ENCODE measurements at places on chromosomes 16 and 17.

DNA sequence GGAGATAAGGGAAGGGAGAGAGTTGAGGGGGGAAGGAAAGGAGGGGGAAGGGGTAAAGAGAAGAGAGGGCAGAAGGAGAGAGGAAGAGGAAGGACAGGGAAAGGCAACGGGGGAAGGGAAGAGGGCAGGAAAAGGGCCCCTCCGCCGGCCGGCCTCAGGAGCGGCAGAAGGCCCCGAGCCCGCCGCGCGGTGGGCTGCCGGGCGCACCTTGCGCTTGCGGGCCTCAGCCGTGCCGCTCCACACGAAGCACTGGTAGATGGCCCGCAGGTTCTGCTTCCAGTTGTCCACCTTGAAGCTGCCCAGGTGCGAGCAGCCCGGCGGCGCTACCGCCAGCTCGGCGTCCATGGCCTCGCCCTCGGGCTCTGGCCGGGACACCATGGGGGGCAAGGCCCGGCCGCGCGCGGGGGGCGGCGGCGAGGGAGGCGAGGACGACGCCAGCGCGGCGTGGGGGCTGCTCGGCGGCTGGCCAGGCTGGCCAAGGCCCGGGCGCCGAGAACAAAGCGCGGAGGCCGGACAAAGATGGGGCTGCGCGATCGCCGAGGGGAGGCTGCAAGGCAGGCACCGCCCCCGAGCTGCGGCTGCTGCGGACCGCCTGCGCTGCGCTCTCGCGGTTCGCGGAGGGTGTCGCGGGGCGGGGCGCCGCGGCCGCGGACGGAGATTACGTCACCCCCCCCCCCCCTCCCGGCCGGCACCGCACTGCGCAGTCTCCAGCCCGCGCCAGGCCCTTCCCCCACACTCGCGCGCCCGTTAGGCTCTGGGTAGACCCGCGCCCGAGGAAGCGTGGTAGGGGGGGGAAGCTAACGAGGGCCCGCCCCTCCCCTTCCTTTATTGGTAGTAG lies at the start of gene USP22:
USP22 (minus strand) TSS at position 554 of the 838 bp plus-strand sequence; CDS start at position 378, 176 bp downstream.
- DNase-seq: no peak

DNA sequence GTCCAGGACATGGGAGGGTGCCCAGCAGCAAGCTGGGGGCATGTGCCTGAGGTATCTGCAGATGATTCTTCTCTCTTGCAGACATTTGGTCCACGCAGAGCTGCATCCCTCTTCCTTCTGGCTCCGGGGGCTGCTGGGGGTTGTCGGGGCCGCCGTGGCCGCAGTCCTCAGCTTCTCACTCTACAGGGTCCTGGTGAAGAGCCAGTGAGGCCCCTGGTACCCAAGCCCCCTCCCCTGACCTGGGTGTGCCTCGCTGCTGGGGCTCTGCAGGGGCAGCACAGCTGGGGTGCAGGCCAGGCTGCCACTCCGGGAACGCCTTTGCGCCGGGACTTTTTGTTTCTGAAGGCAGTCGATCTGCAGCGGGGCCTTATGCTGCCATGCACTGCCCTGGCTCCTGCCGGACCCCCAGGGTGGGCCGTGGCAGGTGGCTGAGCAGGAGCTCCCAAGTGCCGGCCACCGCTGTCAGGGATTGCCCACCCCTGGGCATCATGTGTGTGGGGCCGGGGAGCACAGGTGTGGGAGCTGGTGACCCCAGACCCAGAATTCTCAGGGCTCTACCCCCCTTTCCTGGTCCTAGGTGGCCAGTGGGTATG lies 2.0 kb upstream of the RHBDL1 start:
- DNase-seq: no peak

GRCh38 chr17:51056813-51057510 lies 63.7 kb downstream of the SPAG9 start:
- DNase-seq: no peak

- DNase-seq: no peak
These were observed 12.0 kb upstream of the TEX2 start for GRCh38 chr17:64275016-64275415.

DNA sequence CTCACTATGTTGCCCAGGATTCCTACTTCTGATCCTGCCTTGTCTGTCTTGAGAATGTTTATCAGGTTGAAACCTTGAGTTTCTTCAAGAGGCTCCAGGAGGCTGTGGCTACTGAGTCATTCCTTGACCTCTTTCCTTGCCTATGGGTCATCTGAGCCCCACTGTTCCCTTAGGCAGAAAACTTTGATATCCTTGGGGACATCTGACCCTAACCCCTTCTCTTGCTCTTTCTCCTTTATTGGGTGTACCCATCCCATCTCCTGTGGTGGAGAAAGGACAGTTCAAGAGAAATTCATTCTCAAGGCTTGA lies 12.5 kb downstream of the ARL4D start:
- DNase-seq: no peak

DNA sequence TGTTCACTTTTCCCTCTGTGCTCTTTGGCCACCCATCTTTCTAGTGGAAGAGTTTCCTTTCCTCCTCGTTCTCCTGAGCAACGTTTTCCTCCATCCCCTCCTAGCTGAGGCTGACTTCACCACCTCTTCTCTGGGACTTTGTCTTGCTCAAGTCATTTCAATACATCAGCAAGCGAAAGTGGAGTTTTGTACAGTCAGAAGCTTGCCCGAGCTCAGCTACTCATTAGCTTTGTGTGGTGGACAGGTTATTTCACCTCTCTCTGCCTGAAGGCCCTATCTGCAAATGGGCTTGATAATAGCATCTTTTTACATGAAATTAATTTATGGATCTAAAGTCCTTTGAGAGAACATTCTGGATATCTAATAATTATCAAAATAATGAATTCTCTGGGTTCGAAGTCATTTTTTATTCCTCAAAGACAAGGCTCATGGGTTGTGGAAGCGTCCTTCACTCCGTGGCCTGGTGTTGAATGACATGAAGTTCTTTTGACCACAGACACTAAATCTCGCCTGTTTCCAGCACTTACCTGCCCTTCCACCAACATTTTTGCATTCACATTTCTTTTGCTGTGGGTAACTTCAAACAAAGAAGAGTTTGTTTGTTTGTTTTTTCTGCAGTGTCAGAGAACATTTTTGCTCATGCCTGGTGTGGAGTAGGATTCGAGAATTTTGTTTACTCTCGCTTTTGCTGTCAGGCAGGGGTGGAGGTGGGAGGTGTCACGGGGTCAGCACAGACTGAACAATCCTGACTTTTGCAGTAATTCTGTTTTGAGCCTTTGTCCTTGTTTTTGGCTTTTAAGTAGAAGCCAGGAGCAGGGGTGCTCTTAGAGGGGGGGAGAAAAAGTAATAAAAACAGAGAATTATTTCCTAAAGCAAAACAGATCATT lies 155.0 kb upstream of the CACNG5 start:
- DNase-seq: no peak

- DNase-seq: no peak
These were observed 97.1 kb downstream of the CDH11 start for GRCh38 chr16:65024767-65025178.

DNA sequence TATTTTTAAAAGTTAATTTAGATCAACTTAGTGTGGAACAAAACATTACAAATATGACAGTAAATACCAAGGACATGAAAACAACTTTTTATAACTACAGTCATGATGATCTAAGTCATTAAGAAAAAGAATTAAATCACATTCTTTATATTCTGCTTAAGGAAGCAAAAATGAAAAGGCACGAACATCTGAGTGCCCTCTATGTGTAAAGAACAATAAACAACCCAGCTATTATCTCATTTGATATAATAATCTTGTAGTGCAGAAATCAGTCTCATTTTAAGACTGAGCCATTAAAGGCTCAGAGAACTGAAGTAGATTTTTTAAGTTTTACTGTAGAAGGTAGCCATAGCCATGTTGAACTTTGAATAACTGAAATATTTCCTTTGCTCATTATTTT lies 13.4 kb downstream of the MYO1D start:
- DNase-seq: no peak

DNA sequence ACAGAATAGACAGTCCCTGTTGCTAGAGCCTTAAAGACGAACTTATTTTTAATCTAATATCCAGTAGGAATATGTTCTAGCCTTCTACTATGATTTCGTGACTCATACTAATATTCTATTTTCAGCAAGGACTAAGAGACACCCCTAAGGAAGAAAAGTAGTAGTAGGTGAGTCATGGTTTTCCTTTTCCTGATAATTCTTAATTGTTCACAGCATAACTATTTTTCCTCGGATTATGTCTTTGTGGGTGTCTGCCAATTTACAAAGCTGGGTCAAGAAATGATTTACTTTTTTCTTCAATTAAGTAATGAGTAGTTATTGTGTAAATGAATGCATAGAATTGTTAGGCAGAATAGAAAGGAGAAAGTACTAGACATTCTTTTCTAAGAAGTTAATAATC lies 292.2 kb downstream of the TOX3 start:
- no peak for DNase-seq

- no peak for DNase-seq
These were observed 112.1 kb downstream of the UTP18 start for GRCh38 chr17:51372345-51373004.

- DNase-seq: no peak
These were observed 679.4 kb downstream of the TOX3 start for GRCh38 chr16:51867386-51868065.

DNA sequence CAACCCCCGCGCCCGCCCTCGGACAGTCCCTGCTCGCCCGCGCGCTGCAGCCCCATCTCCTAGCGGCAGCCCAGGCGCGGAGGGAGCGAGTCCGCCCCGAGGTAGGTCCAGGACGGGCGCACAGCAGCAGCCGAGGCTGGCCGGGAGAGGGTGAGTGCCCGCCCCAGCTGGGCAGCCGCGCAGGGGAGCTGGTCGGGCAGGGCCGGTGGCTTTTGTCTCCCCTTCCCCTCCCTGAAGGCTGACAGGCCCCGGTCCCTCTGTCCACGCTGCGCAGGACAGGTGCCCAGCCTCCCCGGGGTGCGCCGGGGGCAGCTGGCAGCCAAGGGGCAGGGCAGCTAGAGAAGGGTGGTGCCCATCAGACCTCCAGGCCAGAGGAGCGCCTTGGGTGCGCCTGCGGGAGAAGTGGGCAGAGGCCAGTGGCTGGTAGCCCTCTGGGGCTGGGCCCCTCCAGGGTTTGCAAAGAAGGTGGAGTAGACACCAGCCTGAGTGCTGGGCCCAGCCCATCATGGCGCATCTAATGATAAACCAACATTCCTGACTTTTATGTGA lies 278 bp downstream of the ITGB4 start:
- no peak for DNase-seq

DNA sequence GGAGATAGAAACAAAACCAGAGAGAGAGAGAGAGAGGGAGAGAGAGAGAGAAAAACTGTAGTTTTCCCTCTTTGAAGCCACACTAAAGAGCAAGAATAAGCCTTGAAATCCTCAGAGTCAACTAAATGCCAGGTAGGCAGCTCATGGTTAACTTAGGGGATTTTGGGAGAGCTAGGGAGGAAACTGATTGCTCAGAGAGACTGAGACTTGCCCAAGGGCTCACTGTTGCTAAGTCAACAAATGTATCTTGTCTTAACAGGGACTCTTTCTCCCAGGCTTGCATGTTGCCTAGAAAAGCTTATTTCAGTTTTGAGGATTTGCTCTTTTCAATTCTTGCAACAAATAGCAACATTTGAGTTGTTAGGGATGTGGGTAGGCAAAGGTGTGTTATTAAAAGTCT lies 4.5 kb upstream of the SLC5A11 start:
- no peak for DNase-seq

DNA sequence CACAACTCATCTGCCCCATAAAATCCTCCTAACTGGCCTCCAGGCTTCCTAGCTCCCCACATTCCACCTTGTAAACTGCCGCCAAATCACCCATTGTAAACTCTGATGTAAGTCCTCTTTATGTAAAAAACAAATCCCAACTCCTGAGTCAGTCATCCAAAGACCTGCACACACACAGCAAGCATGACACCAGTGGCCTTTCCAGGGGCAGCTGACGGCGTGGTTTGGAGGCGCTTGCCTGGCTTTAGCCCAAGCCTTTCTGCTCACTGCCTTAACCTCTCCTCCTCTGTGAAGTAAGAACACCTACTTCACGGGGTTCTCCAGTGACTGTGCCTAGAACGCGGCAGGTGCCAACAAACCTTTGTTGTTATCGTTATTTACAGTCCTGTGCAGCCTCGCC lies 14.0 kb downstream of the UBE2O start:
- DNase-seq: no peak

GRCh38 chr17:29369831-29370735 lies 20.1 kb upstream of the TAOK1 start:
- DNase-seq: no peak

- no peak for DNase-seq
These were observed 3.6 kb downstream of the ESRP2 start for GRCh38 chr16:68232335-68232734.

- DNase-seq: peak; percentile 61
These were observed 12.3 kb downstream of the CES4A start for GRCh38 chr16:67000384-67001351.

GRCh38 chr16:27235055-27235937 lies 32.0 kb downstream of the KDM8 start:
- DNase-seq: peak; percentile 88

- DNase-seq: no peak
These were observed 6.9 kb downstream of the C17orf67 start for GRCh38 chr17:56826611-56827414.

GRCh38 chr16:48292452-48292851 lies 45.1 kb upstream of the ABCC11 start:
- no peak for DNase-seq

DNA sequence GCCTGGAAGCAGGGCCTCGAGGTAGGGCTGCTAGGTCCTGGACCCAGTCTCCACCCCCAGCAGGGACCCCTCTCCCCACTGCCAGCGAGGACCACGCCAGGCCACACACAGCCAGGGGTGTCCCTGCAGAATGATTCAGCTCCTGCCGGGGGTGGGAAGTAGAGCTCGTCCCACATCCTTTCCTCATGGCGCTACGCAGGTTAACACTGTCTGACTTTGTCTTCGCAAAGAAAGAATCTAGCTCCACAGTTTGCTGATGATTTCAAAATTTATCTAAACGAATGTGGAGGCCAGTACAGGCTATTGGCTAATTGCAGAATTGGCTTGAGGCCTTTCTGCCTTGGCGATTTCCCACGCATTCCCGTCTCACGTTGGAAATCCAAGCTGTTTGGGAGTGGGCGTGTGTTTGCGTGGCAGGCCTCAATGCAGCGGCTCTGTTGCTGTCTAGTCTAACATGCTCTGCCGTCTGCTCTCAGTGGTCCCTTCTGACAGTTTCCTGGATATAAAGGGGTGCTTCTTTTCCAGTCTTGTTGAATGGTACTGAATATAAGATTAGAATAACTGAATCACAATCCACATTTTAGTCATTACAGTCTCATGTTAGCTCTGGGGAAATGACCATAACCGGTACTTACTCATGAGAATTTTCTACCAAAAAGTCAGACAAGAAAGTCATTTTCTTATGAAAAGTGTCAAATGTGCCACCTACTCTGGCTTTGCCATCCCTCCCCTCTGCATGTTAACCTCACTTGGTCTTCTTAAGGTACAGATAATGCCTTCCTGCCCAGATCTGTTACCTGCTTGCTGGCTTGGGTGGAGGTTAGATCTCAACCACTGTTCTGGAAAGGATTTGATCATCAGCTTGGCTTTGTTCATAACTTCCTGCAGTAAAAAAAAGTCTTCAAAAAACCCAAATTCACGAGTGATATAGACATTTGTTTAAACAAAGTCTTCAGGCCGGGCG lies 252.4 kb downstream of the NTN1 start:
- no peak for DNase-seq

GRCh38 chr17:56521414-56522141 lies 71.9 kb upstream of the NOG start:
- DNase-seq: no peak

GRCh38 chr16:74942566-74942965 lies 42.4 kb downstream of the WDR59 start:
- DNase-seq: no peak

GRCh38 chr17:66301864-66302741 lies at the start of gene PRKCA:
Gene PRKCA (plus strand): TSS chr17:66302613.
- peak; percentile 37 for DNase-seq

All from tibial nerve (tissue), 4 donors.